ENCODE measurements at places on chromosomes 7 and 10.

DNA sequence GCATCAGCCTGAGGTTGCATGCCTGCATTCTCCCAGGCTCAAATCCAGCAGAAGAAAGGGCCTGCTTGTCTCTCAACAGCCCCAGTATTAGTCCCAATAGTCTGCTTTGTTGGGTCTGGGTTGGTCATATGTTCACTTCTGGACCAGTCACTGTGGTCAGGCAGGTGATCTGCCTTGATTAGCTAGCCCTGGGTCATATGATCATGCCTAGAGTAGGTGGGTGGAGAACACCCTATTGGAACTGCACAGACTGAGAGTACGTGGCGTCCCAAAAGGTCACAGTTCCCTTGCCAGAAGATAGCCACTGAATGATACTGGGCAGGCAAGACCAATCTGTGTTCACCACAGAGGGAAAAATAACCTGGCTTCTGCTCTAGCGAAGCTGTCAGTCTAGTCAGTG is 80.1 kb downstream of the SH2D4B start:
- DNase-seq: no peak
- no peak overlapping the region for H3K27ac ChIP-seq
- no peak overlapping the region for H3K4me3 ChIP-seq
- no peaks in the 10 kb centered on the region for H3K36me3 ChIP-seq
- no peaks in the 10 kb centered on the region for H3K4me1 ChIP-seq

DNA sequence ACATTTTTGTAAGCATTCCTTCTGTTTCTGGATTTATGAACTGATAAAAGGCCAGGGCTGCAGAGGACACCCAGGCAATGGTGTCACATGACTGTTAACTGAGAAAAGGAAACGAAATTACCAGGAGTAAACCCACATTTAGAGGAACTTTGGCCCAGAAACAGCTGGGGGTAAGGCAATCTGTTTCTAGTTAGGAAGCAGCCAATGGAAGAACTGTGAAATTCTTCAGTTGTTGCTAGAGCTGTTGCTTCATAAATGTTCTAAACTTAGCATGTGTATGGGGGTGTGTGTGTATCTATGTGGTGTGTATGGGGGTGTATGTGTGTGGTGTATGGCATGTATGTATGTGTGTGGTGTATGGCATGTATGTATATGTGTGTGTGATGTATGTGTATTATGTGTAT is 11.8 kb upstream of the PDCD4 start:
- H3K27me3 ChIP-seq: no peaks in the 10 kb centered on the region
- H3K36me3 ChIP-seq: no peaks in the 10 kb centered on the region
- peak; percentile 33 for DNase-seq

- H3K36me3 ChIP-seq: no peaks in the 10 kb centered on the region
- no peak overlapping the region for H3K27ac ChIP-seq
- H3K4me1 ChIP-seq: no peaks in the 10 kb centered on the region
- H3K4me3 ChIP-seq: no peak overlapping the region
Observed at GRCh38 chr7:94089806-94090205, 85.7 kb upstream of the BET1 start.

GRCh38 chr7:107605218-107605815 is 25.3 kb downstream of the BCAP29 start:
- H3K4me1 ChIP-seq: peaks cover 4% of the 10 kb centered on the region
- no peak for DNase-seq
- no peaks in the 10 kb centered on the region for H3K36me3 ChIP-seq
- H3K27ac ChIP-seq: no peak overlapping the region

DNA sequence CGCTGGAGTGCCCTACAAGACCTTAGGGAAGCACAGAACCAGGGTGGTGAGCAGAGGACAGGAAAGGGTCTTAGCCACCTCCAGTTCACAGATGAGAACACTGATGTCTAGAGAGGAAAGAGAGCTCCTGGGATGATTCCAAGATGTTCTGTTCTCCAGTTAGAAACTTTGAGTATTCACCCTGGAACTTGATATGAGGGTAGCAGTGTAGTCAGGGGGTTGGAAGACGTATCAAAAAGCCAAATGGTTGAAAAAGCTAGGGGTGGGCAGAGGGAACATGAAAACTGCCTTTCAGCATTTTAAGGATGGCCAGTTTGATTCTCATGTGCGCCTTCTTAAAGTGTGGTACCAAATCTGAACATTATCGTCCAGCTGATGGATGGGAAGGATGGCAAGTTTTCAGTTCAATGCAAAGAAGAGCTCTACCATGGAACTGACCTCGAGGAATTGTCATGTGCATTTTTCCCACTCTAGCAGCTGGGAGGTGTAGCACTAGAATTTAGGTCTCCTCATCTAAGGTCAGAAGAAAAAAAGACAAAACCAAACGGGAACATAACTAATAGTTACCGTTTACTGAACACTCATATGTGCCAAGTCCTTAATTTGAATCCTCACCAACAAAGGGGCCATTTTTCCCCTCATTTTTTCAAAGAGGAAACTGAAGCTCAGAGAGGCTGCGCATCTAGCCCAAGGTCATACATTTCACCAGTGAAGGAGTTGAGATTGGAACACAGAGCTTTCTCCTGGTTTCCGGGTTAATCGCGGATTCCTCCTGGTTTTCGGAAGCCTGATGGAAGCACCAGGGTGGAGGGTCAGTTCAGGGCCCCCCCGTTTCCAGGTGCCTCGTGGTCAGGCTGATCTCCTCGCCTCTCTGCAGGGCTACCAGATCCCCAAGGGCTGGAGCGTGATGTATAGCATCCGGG is 6.0 kb upstream of the CYP26A1 start:
- peaks cover 22% of the 10 kb centered on the region for H3K4me1 ChIP-seq
- no peaks in the 10 kb centered on the region for H3K27me3 ChIP-seq
- H3K27ac ChIP-seq: no peak overlapping the region
- H3K4me3 ChIP-seq: peak overlapping the region; percentile 38

GRCh38 chr7:151978616-151979015 is 22.4 kb downstream of the GALNTL5 start:
- DNase-seq: no peak
- no peak overlapping the region for H3K27ac ChIP-seq
- no peaks in the 10 kb centered on the region for H3K27me3 ChIP-seq
- no peaks in the 10 kb centered on the region for H3K36me3 ChIP-seq
- H3K4me3 ChIP-seq: no peak overlapping the region
- H3K4me1 ChIP-seq: no peaks in the 10 kb centered on the region

DNA sequence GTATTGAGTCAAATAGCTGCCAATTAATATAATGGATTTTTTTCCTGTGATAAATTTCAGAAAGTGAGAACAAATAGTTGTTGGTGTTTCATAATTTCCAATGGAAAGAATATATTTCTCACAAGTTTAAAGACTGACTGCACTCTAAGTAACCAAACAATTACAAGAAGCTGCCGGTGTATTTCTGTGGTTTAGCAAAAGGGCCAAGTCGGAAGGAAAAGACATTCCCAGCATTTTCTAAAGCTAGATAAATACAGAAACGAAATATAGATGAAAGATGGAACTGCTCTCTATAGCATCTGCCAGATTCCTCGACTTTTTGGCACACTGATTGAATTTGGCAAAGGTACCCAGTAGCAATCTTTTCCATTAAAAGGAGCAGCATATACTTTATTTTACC is 92.7 kb upstream of the MKX start:
- no peaks in the 10 kb centered on the region for H3K27me3 ChIP-seq
- no peaks in the 10 kb centered on the region for H3K36me3 ChIP-seq
- H3K27ac ChIP-seq: no peak overlapping the region
- no peaks in the 10 kb centered on the region for H3K4me1 ChIP-seq
- no peak for DNase-seq

DNA sequence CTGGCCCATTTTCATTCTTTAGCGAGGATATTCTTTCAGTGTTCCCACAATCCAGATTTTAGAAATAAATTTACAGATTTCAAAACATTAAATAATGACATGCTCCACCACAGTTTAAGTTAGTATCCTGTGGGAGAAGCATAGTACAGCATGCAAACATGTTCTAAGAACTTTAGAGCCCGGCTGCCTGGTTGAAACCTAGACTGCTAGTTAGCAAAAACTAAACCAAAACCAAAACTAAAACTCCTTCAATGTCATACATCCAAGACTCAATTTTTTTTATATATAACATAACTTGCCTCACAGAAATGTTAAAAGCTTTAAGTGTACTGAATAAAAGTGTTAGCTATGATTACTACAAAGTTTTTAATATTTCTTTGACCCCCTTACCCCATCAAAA is 17.0 kb downstream of the TRA2A start:
- no peak overlapping the region for H3K27ac ChIP-seq
- H3K4me1 ChIP-seq: no peaks in the 10 kb centered on the region
- no peak for DNase-seq
- H3K4me3 ChIP-seq: no peak overlapping the region
- H3K36me3 ChIP-seq: no peaks in the 10 kb centered on the region

GRCh38 chr7:106466867-106467266 is 182.1 kb upstream of the NAMPT start:
- no peaks in the 10 kb centered on the region for H3K27me3 ChIP-seq
- H3K4me3 ChIP-seq: no peak overlapping the region
- H3K4me1 ChIP-seq: peaks cover 29% of the 10 kb centered on the region
- no peaks in the 10 kb centered on the region for H3K36me3 ChIP-seq
- DNase-seq: no peak
- H3K27ac ChIP-seq: no peak overlapping the region

GRCh38 chr10:12540341-12540781 is 191.0 kb downstream of the CAMK1D start:
- DNase-seq: no peak
- H3K4me1 ChIP-seq: peaks cover 7% of the 10 kb centered on the region
- H3K27ac ChIP-seq: no peak overlapping the region
- no peak overlapping the region for H3K4me3 ChIP-seq
- no peaks in the 10 kb centered on the region for H3K27me3 ChIP-seq

Measured in testis (tissue), 5 donors.